ENCODE measurements at places on chromosomes 13 and 19. TPM values are rescaled to one million over a fixed set of nuclear protein-coding genes. Genes with fewer than 3 reads are reported as not detected.

Gene WDR88
- not detected for polyA plus RNA-seq

Gene POGLUT2
- polyA plus RNA-seq = 14.3 TPM

Gene KCNRG
- polyA plus RNA-seq = 0.66 TPM

Gene NLRP5
- not detected for polyA plus RNA-seq

Gene IGLON5
- polyA plus RNA-seq = not detected

GRCh38 chr19:7698583-7698982 is 3.3 kb downstream of the FCER2 start:
- no peak for DNase-seq

- peak; percentile 67 for DNase-seq
Observed at GRCh38 chr19:46081928-46082727, 41.3 kb upstream of the IGFL4 start.

GRCh38 chr19:58311345-58311865 is 6.2 kb downstream of the ERVK3-1 start:
- no peak for DNase-seq

GRCh38 chr19:755063-755462 is 4.2 kb downstream of the MISP start:
- DNase-seq = no peak

- no peak for DNase-seq
Observed at GRCh38 chr13:25170554-25171111, 1.5 kb downstream of the AMER2 start.

DNA sequence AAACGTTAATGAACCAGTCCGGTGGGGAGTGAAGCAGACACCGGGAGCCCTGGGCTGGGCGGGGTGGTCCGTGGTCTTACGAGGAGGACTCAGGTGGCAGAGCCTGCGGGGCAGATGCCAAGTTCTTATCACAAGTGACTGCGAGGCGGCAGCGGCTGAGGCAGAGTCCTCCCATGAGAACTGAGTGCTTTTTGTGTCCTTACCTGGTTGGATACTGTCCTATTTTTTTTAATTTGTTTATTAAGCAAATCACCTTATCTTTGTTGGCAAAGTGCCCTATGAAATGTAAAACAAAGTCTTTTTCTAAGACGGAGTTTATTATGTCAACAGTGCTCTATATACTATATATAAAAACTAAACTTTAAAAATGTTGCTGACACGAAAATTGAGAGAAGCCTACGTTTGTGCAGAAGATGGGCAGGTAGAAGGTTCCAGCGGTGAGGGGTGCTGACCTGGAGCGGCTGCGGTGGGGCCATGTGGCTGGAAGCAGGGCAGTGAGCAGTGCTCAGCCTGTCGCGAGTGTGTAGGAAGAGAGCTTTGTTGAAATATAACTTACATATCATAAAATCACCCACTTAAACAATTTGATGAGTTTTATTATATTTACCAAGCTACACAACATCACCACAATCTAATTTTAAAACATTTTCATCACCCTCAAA is 82.2 kb downstream of the ATP11A start:
- no peak for DNase-seq

DNA sequence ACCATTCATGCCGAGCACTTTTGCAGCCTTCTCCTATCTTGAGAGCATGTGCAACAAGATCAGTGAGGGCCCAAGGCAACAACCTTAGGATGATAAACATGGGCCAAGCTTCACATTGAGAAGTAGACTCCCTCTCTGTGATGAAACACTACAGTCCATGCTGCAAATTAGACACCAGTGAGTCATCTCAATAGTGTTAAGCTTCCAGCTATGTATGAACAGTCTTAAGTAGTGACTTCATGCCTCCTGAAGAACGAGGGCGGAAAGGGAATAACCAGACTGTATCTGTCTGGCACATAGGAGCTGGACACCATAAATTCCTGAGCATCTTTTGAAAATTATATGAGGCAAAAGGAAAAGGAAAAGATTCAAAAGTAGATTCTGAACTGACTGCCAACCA is 309.9 kb upstream of the SLITRK1 start:
- peak; percentile 76 for DNase-seq

GRCh38 chr13:60645676-60646075 is 248.7 kb downstream of the TDRD3 start:
- no peak for DNase-seq

- DNase-seq = no peak
Observed at GRCh38 chr13:60837806-60838205, 440.8 kb downstream of the TDRD3 start.

DNA sequence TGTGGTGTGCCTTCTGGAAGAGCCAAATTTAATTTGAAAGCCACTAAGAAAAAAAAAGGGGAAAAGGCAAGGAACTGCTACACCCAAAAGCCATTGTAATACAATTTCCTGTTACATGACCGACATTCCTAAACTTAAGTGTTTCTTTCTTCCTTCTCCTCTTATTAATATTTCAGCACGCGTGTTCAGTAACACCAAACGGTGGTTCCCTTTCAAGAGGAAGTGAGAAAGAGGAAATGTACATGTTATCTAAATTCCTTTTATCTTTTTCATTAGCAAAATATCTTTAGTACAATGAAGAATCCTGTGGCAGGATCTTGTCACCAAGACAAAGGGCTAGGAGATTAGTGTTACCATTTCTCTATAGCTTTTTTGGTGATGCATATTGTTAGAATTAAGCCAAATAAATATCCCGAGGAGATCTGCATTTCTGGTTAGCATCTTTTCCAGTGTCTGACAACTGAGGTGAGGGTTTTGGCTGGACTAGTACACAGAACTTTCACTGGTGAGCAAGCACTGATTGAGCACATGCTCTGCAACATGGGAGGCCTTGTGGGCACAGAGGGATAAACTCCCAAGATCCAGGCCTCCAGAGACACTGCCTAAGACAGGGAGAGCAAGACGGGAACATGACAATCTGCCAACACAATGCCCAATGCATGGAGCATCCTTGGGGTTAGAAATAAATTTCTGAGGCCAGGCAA is 22.1 kb downstream of the LATS2 start:
- DNase-seq = no peak

- DNase-seq = no peak
Observed at GRCh38 chr13:80448725-80449124, 107.8 kb upstream of the SPRY2 start.

GRCh38 chr13:98467263-98467985 is 109.5 kb downstream of the STK24 start:
- DNase-seq = no peak

DNA sequence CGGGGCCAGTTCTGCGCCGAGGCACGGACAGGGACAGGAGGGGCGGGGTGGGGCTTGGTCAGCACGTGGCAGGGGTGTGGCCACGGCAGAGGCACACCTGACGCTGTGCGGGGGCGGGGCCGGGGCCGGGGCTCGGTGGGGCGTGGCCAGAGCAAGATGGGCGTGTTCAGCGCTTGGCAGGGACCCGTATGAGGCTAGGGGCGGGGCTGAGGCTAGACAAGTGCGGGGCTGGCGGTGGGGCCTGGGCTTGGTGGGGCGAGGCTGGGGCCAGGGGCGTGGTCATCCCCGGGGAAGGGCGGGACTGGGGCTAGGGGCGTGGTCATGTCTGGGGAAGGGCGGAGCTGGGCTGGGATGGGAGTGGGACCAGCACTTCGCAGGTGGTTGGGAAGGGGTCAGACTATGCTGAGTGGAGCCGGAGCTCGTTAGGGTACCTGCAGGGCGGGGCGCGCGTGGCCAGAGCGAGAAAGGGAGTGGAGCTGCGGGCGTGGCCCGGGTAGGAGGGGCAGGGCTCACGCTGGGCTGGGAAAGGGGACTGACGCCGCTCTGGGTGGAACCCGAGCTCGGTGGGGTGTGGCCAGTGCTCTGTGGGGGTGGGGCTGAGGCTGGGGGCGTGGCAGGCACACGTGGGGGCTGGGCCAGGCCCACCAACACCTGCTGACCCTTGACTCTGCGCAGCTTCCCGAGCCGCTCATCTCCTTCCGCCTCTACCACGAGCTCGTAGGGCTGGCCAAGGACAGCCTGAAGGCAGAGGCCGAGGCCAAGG is 12.8 kb downstream of the POLR2E start:
- no peak for DNase-seq

- no peak for DNase-seq
Observed at GRCh38 chr13:46507981-46508380, 45.0 kb upstream of the LRCH1 start.

- DNase-seq = no peak
Observed at GRCh38 chr19:8127311-8127710, 22.1 kb downstream of the FBN3 start.
